ENCODE measurements at places on chromosomes 3 and 15.

DNA sequence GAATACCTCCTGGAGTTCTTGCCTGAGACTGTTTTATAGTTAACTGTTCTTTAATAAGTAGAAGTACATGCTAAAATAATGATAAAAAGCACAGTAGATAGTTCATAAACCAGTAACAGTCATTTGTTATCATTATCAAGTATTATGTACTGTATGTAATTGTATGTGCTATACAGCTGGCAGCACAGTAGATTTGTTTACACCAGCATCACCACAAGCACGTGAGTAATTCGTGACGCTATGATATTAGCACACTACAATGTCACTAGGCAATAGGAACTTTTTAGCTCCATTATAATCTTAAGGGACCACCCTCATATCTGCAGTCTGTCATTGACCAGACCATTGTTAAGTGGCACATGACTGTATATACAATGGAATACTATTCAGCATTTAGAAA, 534.7 kb downstream of the FHIT start:
- DNase-seq: no peak

DNA sequence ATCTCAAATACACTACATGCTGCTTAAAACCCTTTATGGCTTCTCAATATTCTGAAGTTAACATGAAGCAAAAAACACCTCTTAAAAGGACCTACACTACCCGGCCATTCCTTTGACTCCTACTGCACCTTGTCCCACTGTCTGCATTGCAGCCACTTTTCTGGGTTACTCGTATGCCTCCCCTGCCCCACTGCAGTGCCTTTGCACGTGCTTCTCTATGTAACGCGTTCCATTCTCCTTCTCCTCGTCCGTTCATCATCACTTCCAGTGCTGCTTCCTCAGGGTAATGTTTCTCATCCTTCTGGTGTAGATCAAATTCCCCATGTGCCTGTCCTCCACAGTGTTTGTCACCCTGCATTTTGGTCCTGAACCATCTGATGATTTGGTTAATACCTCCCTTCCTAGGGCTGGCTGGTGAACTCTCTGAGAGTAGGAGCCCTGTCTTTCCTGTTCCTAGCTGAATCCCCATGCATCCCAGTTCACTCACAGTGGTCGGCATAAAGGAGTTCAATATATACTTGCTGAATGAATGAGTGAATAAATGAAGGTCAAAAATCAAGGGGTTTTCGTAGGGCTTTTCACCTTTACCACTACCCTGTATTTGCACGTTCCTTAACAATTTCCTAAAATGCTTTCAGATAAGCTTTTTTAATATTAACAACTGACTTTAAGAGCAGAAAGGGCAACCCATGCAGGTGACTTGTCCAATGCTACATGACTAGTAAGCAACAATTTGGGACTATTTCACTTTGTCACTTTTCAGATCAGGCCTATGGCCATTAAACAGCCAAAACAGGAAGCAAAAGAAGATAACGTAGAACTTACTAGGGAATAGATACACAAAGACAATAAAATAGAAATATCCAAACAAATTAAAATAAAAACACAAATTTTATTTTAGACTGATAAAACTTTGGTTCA, 2.4 kb upstream of the STT3B start:
- no peak for DNase-seq

DNA sequence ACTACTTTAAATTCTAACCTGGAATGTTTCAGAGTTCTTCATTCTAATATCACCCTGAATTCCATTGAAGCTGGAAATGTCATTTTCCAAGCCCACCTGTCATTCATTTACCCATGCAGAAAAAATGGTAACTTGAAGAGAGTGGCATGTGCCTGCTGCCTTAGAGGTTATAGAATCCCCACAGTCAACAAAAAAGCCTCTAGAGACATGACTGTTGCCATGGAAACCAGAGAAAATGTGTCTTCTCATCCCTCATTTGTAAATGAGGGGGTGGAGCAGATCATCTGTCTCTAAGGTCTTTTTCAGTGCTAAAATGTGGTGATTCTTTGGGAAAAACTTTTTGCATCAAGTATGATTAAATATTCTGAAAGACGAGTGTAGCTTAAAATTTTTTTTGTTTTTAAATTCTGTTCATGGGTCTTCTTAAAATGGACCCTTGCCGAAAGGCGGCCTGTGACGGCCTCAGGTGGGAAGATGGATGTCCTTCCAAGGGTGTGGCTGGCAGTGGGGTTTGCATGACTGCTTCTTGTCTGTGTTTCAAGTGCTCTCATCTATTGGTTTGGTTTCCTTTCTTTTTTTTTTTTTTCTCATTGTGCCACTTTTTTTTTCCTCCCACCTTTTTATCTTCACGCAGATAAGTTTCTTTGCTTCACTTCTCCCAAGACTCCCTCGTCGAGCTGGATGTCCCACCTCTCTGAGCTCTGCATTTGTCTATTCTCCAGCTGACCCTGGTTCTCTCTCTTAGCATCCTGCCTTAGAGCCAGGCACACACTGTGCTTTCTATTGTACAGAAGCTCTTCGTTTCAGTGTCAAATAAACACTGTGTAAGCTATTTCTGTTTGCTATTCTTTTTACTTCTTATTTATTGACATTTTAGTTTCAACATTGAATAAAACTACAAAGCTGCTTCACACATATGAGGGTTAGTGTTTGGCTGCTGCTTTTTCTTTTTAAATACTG, 23.0 kb downstream of the TPM1 start:
- DNase-seq: no peak

DNA sequence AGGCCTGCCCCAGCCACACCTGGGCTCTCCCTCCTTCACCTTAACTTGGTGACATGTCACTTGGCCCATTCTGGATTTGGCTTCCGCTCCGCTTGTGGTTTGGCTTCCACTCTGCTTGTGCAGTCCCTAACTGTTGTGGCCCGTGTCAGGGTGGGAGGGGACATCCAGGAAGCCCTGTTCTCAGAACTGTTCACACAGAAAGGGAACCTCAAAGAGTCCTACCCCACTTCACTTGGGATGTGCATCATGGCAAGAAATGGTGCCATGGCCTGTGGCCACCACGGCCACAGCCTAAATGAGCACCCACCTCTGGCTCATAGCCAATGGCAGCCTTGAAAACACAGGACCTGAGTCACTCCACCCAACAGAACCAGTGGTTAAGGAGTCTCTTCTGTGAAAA, 63.4 kb downstream of the CYP19A1 start:
- DNase-seq: no peak

DNA sequence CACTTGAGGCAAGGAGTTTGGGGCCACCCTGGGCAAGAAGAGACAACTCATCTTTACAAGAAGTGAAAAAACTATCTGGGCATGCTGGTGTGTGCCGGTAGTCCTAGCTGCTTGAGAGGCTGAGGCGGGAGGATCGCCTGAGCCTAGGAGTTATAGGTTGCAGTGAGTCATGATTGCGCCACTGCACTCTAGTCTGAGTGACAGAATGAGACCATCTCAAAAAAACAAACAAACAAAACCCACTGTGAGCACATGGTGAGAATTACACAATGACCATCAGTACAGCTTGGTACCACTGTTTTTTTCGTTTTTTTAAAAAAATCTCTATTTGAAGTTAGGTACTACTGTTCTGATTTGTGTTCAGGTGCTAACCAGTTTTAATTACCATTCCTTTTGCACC, 13.6 kb downstream of the VPS39 start:
- DNase-seq: no peak

DNA sequence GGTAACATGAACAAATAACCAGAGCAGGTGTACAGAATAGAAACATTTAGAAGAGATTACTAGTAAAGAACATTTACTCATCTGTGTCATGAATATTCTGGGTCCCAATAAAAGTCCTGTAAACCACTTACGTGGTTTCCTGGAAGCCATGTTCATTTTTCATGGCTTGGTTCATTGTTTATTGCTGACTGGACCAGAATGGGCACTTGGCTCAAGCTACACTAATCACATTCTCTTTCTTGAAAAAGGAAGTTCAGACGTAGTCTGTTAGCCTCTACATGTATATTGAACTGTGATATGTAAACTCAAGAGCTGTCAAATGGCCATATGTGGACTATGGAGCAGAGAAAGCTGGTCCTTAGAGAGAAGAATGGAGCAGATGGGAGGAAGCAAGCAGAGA, 138.3 kb upstream of the FAM3D start:
- DNase-seq: no peak

GRCh38 chr15:46778876-46779275, 938.4 kb upstream of the SEMA6D start:
- DNase-seq: no peak

DNA sequence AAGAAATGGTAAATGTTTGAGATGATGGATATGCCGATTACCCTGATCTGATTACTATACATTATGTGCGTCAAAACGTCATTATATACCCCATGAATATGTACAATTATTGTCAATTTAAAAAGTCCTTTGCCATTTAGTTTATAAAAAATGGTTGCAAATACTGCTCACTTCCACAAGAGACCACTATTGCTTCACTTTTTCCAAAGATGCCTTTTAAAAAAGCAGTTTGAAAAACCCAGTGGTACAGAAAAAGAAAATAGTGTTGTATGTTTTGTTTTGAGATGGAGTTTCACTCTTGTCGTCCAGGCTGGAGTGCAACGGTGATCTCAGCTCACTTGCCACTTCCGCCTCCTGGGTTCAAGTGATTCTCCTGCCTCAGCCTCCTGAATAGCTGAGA, 39.3 kb downstream of the EDEM1 start:
- DNase-seq: no peak

DNA sequence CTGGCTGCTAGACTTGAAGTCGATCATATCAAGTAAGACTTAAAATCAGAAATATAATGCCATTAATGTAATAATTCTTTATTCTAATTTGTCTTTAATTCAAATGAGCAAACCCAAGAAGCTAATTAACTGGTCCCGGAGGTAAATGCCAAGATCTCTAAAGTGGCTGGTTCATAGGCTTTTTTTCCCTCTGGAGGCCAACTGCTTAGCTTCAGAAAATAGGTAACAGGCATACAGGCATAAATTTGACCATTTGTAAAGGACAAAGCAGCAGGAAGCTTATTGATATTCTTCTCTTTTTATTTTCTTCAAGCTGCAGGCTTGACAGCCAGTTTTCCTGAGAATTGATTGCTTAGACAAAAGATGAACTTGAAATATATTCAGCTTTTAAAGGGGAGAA, 158.6 kb upstream of the RAP2B start:
- DNase-seq: no peak

DNA sequence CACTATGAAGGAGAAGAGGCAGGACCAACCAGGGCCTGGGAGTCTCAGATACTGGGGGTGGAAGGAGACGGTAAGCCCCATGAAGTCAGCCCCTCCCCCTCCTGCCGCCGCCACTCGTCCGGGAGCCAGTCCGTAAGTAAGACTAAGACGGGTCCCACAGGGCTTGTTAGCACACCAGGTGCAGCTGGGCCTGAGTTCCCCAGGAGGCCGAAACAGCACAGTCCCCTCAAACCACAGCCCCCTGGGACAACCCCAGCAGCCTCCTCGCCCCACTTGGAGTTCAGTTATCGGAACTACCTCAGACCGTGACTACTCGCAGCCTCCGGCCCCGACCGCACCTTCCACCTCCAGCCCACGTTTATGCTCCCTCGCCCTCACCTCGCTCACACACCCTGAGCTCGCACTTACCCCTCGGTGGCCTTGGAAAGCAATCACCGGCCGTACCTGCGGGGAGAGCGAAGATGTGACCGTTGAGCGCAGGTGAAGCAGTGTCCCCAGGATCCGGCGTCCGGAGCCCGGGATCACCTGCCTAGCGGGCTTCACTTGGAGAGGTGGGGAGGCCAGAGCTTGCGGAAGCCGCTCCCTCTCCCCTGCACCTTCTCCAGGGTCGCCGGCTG, 557 bp downstream of the ELL3 start:
- DNase-seq: no peak

DNA sequence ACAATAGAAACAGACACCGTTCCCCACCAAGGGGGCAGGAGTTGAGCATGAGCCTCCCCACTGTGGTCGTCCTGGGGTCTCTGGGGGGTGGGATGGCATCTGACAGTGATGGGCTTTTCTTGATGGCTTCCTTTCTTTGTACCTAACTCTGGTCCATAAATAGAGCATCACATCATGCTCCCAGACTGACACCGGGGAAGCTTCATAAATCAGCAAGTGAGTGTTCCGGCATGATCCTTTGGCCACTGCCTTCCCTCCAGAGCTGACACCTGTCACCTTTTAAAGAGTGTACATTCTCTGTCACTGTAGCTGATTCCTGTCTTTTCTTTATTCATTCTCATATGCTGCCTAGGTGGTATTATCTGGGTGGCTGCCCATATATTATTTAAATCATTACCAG, 129.9 kb downstream of the ROBO2 start:
- DNase-seq: no peak

GRCh38 chr3:112805126-112805525, 41.5 kb downstream of the CD200R1L start:
- DNase-seq: no peak

GRCh38 chr15:34853001-34853758, 57.8 kb upstream of the ACTC1 start:
- DNase-seq: no peak

DNA sequence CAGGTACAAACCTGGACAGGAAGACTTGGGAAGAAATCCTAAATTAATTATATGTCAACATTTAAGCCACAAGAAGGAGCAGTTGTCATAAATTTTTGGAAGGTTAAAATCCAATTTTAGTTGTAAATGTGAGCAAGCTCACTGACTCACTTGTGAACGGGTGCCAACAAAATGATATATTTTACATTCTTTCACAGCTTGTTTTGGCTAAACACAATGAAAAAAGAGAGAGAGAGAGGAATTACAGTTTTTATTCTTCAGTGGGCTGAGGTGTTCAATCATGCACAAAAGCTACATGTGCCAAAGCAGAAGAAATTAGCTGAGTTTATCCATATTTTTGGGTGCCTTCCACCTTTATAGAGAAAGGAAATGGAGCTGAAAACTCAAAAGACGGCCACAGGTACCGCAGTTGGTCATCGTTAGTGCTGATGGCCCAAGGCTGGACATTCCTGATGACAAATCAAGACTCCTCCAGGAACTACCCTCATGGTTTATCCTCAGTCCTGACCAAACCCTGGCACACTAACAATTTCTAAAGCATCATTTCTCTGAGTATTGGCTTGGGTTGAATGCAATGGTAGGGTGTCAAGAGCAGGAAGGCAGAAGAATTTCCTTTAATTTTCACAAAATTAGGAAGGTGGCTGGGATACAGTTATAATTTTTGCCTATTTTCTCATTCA, 37.6 kb upstream of the WNT5A start:
- no peak for DNase-seq

DNA sequence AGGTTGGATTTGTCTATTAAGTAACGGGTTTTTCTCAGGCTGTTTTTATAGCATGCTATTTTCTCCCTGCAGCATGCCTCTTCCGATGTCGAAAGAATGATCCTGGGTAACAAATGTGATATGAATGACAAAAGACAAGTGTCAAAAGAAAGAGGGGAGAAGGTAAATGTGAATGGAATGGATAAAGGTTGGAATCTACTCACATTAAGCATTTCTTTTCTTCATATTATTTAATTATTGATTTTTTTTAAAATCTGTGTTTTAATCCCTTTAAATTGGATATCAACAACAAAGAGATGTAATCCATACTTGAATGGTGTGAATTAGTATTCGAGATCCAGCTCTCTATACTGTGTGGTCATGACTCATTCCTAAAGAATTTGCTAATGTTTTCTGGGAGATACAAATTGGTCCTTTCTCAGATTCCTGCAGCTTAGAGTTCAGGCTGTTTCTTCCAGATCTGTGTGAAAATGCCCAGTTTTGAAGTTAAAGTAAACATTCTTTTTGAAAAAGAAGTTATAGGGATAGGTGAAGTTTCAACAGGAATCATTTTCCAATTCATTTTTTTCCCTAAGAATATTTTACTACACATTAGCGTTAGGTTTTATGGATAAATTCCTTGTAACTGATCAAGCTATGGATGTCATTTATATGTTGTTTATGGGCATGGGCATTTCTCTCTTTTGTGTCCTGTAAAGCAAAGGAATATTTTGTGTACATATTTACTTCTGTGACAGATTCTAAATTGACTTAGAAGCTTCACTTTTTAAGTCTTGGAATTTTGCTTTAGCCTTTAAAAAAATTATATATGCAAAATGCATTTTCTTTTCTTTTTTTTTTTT, 20.8 kb upstream of the APH1B start:
- no peak for DNase-seq

Measured in activated T-helper 1 cell treated with anti-CD3 and anti-CD28 coated beads, Interleukin-2, amount 50 U/mL, for 16 hours (primary cell).